Lung (tissue), 17 donors: ENCODE measurements at places on chromosomes 7 and 10. TPM values are rescaled to one million over a fixed set of nuclear protein-coding genes. Genes with fewer than 3 reads are reported as not detected.

DNA sequence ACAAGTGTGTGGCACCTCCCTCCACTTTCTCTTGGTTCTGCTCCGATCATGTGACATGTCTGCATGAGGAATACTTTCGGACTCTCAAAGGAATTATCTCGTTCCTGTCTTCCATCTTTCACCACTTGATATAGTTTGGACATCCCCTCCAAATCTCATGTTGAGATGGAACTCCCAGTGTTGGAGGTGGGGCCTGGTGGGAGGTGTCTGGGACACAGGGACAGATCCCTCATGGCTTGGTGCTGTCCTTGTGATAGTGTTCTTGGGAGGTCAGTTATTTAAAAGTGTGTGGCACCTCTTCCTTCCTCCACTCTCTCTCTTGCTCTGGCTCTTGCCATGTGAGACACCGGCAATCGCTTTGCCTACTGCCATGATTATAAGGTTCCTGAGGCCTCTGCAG lies 166.4 kb downstream of the GFRA1 start:
- no peaks in the 10 kb centered on the region for H3K36me3 ChIP-seq
- no peak overlapping the region for H3K4me3 ChIP-seq
- H3K27ac ChIP-seq, result no peak overlapping the region

DNA sequence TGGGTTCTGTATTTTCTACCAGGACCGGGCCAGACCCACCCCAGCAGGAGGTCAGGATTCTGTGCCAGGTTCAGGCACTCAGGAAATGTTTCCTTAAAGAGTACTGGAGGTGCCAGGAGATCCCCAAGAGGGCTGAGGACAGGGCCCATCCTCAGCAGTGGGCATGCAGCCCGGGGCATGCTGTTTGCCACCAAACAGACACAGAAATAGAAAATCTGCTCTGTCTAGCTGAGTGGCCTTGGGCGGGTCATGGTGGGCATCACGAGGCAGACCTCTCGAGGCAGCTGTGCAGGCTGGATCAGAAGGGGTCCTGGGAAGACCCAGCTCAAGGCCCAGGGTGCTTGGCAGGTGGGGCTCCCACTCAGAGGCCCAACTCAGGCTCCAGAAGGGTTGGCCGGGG lies 105.0 kb downstream of the FAM53B start:
- DNase-seq, result no peak
- peak overlapping the region; percentile 22 for H3K27ac ChIP-seq
- peaks cover 24% of the 10 kb centered on the region for H3K4me1 ChIP-seq
- no peak overlapping the region for H3K4me3 ChIP-seq
- H3K36me3 ChIP-seq, result peaks cover 3% of the 10 kb centered on the region
- H3K27me3 ChIP-seq, result no peaks in the 10 kb centered on the region

PAX4 gene
- not detected for total RNA-seq

DNA sequence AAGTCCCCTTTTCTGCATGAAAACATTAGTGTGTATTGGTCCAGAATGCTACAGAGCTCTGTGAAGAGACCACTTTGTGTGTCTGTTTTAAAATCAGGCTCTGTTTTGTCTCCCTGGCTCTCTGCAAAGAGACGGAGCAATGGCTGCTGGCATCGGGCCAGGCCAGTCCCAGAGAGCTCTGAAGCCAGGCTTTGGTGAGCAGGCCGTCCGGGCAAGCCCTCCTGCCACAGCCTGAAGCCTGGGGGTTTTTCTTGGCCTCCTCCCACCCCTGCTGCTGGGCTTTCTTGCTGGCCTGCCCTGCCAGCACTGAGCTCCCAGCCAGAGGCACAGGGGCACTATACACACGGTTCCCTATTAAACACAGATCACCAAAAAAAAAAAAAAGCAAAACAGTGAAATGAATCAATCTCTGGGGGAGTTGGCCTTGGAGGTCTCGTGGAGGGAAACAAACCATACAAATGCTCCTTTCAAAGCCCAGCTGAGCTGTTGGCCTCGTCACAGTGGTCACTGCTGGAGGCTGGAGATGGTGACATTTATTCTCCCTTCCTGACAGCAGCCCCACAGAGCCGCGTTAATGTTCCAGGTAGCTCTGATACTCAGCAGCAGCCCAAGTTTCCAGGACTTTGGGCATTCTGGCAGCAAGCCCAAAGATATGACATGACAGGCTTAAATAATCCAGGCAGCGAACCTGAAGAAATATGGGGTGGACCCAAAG lies 237.2 kb downstream of the TCF7L2 start:
- no peak overlapping the region for H3K27ac ChIP-seq
- H3K36me3 ChIP-seq, result no peaks in the 10 kb centered on the region
- H3K4me1 ChIP-seq, result no peaks in the 10 kb centered on the region
- peak; percentile 73 for DNase-seq
- H3K4me3 ChIP-seq, result no peak overlapping the region

DNA sequence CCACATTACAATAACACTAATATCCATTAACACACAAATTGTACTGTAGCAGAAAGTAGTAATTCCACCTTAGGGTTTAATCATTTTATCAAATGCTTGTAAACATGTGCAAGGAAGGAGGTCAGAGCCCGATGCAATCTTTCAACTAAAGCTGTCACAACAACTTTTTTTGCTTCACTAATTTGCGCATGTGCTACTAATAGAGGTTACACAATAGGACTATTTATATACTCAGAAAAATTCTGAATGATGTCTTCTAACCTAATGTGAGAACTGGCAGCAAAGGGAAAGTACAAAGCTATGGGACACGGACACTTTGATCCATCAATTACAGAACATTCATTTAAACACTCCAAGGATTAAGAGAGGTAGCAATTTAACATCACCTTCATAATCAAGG lies 244.4 kb downstream of the CHCHD3 start:
- no peaks in the 10 kb centered on the region for H3K27me3 ChIP-seq
- H3K27ac ChIP-seq, result no peak overlapping the region
- H3K36me3 ChIP-seq, result peaks cover 4% of the 10 kb centered on the region
- DNase-seq, result no peak
- no peak overlapping the region for H3K4me3 ChIP-seq

- H3K27ac ChIP-seq, result no peak overlapping the region
- H3K27me3 ChIP-seq, result no peaks in the 10 kb centered on the region
- no peaks in the 10 kb centered on the region for H3K36me3 ChIP-seq
- DNase-seq, result no peak
Observed at GRCh38 chr7:82223580-82223979, 220.0 kb downstream of the CACNA2D1 start.

SLC26A3 gene
- not detected for total RNA-seq

- no peak for DNase-seq
- no peak overlapping the region for H3K27ac ChIP-seq
- H3K27me3 ChIP-seq, result no peaks in the 10 kb centered on the region
- no peak overlapping the region for H3K4me3 ChIP-seq
- no peaks in the 10 kb centered on the region for H3K36me3 ChIP-seq
Observed at GRCh38 chr7:112254156-112254555, 47.7 kb downstream of the ZNF277 start.

CXCL12 gene
- total RNA-seq, result 72.1 TPM

DNA sequence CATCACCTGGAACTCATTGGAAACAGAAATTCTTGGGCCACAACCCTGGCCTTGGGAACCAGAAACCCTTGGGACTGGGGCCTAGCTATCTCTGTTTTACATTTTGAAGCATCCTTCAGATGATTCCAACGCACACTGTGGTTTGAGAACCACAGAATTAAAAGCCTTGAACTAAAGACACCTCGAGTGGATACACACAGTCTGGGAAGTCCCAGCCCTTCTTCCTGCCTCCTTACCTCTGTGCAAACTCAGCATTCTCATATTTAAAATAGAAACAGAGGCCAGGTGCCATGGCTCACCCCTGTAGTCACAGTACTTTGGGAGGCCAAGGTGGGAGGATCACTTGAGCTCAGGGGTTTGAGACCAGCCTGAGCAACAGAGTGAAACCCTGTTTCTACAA lies 12.9 kb downstream of the NPFFR1 start:
- no peak overlapping the region for H3K27ac ChIP-seq
- H3K4me1 ChIP-seq, result peaks cover 5% of the 10 kb centered on the region
- no peak overlapping the region for H3K4me3 ChIP-seq
- DNase-seq, result no peak
- H3K36me3 ChIP-seq, result no peaks in the 10 kb centered on the region

GRCh38 chr7:117588352-117588794 lies 108.5 kb downstream of the CFTR start:
- peak; percentile 27 for DNase-seq
- no peaks in the 10 kb centered on the region for H3K27me3 ChIP-seq
- no peak overlapping the region for H3K27ac ChIP-seq
- H3K4me1 ChIP-seq, result peaks cover 7% of the 10 kb centered on the region
- H3K4me3 ChIP-seq, result no peak overlapping the region

DNA sequence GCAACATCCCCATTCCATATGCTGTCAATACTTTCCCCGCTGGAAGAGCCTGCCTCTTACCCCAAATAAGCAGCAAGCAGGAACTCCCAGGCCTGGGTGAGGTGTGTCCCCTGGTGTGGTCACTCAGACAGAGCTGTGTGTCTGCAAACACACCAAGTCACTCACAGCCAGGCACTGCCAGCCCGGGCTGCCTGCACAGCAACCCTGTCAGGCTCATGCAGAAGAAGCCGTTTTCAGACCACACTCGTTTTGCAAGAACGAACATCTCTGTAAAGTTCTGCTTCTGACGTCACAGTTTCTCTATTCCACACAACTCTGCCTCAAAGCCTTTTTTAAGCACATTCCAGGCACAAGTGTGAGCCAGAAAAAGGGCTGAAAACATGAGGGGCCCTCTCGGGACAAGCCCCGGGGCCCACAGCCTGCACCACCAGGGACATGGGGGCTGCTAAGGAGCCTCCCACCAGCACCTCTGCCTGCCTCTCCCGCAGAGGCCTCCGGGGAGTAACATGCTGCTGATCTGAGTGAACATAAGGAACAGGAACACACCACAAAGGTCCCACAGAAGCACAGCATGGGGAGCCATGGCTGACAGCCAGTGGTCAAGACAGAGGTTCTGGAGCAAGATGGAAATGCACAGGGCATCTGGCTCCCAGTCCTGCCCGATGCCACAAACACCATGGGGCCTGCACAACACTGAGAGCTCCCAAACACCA lies 11.4 kb downstream of the PTPRN2 start:
- no peak for DNase-seq
- no peak overlapping the region for H3K27ac ChIP-seq
- H3K4me1 ChIP-seq, result no peaks in the 10 kb centered on the region
- H3K4me3 ChIP-seq, result no peak overlapping the region
- no peaks in the 10 kb centered on the region for H3K27me3 ChIP-seq

DNA sequence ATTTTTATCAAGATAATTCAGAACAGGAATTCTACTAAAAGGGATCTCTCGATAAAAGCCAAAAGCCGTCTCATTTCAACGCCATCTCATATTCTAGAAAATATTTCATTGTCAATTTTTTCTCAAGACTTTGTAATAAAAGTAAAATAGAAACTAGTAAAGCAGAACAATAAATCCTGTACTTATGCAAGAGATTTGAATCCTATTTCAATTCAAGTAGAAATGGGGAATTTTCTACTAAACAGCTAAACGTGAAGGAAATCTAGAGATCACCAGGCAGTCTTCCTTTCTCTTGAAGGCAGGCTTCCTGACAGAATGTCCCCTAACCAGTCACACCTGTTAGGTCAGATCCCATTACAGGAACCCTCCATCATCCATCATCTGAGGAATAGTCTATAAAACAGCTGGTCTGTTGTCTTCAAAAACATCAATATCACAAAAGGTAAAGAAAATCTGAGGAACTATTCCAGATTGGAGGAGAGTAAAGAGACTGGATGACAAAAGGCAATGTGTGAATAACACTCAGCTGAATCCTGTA lies 23.7 kb downstream of the USP6NL start:
- H3K36me3 ChIP-seq, result no peaks in the 10 kb centered on the region
- H3K4me3 ChIP-seq, result no peak overlapping the region
- no peak overlapping the region for H3K27ac ChIP-seq

DNA sequence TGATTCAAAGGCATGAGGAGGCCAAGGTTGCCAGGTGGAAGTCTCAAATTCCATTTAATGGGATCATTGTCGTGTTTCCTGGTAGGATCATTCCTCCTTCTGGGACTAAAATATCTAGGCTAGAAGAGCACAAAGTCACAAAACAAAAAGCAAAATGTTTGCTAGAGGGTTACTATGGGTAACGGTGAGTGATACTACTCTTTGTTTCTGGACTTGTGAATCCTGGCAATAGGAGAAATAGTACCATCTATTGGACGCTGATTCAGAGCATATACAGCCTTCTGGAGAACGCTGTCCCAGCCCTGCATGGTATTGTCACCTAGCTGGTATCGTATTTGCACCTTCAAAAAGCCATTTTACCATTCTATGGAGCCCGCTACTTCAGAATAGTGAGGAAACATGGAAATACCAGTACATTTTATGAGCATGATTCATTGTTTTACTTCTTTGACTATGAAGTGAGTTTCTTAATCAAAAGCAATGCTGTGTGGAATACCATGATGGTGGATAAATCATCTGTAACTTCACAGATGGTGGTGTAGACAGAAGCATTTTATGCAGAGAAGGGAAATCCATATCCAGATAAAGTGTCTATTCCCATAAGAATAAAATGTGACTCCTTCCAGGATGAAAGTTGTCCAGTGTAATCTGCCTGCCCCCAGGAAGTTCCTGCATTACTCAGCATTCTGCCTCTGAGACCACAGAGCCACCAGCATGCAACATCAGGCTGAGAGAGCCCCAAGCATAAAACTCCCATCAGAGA lies 361.0 kb downstream of the ETV1 start:
- H3K4me3 ChIP-seq, result no peak overlapping the region
- H3K36me3 ChIP-seq, result no peaks in the 10 kb centered on the region
- no peak overlapping the region for H3K27ac ChIP-seq
- no peaks in the 10 kb centered on the region for H3K27me3 ChIP-seq

C10orf105 gene
- 0.14 TPM for total RNA-seq

DNA sequence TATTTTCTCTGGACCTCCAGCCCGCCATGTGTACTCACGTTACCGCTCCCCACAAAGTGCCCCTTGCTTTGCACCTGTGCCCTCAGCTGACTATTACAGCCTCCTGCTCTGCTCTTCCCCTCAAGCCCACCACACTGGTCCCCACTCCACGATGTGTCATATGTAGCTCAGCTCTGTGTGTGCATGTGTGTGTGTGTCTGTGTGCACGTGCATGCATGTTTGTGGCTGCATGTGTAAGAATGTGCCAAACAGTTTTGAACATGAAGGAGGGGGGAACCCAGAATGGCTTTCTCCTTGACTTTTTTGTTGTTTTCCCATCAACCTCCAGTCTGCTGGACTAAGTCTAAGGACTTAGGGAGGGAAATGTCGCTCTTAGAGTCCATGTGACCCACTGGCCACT lies 54.8 kb upstream of the BTRC start:
- H3K27ac ChIP-seq, result no peak overlapping the region
- no peaks in the 10 kb centered on the region for H3K36me3 ChIP-seq
- no peak overlapping the region for H3K4me3 ChIP-seq
- DNase-seq, result no peak
- H3K27me3 ChIP-seq, result peaks cover 10% of the 10 kb centered on the region

DNA sequence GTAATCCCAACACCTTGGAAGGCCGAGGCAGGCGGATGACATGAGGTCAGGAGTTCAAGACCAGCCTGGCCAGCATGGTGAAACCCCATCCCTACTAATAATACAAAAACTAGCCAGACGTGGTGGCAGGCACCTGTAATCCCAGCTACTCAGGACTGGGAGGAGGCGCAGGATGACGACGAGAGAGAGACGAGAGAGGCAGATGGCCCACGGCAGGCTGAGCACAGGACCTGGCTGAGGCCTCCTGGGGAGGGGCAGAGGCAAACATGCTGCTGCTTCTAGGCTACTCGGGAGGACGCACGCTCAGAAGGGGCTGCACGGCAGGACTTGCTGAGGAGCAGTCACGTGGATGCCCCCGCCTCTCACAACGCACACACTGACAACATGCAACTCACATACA lies 22.4 kb downstream of the DIP2C start:
- H3K36me3 ChIP-seq, result no peaks in the 10 kb centered on the region
- H3K4me3 ChIP-seq, result no peak overlapping the region
- peaks cover 12% of the 10 kb centered on the region for H3K4me1 ChIP-seq
